ENCODE measurements at places on chromosomes 11 and 22.

DNA sequence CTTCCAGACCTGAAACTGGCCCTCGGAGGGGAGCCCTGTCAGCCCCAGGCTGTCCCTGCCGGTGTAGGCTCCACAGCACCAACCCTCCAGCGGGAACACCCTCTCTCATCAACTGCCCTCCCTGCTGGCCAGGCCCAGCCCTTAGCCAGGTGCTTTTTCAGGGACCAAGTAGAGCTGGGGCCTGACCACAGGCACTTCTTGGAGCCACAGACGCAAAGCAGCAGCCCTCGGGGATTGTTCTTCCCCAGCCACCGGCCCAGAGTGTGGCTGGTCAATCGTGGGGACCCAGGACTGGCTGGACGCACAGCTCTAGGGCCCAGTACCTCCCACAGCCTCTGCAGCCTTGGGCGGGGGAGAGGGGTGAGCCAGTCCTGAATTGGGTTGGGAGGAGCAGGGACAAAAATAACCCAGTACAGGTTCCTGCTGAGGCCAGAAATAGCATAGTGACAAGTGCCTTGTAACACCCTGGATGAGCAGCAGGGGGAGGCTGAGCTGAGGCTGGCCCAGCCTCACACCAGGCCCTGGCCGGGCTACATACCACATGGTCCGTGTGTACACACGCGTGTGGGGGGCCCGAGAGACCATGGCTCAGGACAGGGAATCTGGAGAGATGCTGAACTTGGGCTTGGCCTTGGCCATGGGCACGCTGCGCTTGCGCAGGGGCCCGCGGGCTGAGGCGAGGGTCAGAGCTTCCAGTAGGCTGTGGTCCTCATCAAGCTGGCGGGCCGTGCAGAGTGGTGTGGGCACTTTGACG is 2.0 kb downstream of the KCNJ11 start:
- DNase-seq, result no peak

DNA sequence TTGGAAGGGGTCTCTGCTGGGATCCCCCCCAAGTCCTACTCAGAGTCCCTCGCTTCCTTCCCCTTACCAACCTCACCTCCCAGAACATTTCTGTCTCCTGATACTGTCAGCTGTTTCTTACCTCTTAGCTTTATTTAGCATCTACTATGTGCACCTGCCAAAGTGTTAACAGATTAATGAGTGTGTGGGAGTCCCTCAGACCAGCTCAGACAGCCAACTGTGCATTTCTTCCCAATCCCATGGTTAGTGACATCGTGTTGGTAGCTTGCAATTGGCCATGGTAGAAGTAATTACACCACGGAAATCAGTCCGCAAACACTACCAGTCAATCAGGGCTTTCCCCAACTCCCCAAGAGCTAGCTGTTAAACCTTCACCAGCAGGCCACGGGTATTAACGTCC is 150.6 kb downstream of the DSCAML1 start:
- no peak for DNase-seq

GRCh38 chr11:75717608-75718418 is at the start of gene MOGAT2:
MOGAT2 (plus strand) TSS chr11:75717838; CDS start chr11:75717889, 51 bp downstream.
- no peak for DNase-seq

- no peak for DNase-seq
Observed at GRCh38 chr11:44632466-44633123, 67.1 kb downstream of the CD82 start.

DNA sequence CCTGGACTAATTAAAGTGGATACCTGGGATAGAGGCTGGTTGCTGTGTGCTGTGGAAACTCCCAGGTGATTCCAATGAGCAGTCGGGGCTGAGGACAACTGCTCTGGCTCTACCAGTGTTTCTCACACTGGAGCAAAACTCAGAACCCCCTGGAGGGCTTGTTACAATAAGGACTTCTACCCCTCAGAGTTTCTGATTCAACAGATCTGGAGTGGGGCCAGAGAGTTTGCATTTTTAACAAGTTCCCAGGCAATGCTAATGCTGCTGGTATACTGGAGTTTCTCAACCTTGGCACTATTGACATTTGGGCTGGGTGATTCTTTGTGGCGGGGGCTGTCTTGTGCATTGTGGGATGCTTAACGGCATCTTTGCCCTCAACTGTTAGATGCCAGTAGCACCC is 353.7 kb downstream of the MIAT start:
- DNase-seq, result no peak

DNA sequence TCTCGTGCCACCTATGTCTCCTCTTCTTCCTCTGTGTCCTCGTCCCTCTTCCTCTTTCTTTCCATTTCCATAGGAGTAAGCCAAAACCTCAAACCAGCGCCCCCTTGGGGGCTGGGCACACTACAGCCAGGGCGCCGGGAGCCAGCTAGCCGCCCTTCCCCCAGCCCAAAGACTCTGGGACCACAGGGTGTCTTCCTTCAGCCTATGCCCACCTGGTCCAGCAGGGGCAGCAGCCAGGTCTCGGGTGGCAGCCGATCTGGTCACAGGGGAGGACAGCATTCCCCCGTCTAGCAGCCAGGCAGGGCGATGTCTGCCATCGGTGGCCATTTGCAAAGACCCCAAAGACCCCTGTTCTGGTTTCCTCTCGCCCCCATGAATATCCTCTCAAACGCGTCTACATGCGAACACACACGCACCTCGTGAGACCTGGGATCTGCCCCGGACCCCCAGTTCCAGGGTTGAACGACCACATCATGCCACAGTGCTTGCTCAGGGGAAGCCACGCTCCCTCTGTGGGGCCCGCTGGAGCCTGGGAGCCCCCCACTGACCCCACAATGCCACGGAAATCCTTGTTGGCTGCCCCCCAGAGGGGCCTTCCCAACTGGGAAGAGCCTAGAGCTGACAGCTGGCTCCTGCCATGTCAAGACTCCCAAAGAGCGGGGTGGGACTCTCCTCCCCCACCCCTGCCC is 546.0 kb upstream of the CCDC179 start:
- DNase-seq, result no peak

DNA sequence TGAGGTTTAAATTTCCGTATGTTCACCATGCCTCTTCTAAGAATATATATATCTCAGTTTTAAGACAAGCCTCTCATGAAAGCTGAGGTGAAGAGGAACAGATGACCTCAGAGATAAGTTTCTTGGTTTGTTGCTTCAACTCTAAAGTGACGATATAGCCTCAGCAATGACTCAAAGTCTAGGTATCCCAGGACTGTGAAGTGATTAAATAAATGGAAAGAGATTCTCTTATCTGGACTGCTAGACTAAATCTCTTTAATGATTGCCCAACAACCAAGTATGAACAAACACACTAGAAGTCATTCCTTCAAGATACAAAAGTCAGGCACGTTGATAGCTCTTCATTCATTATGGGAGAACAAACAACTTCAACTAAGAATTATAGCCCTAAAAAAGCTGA is 15.3 kb downstream of the CADM1 start:
- DNase-seq, result no peak

DNA sequence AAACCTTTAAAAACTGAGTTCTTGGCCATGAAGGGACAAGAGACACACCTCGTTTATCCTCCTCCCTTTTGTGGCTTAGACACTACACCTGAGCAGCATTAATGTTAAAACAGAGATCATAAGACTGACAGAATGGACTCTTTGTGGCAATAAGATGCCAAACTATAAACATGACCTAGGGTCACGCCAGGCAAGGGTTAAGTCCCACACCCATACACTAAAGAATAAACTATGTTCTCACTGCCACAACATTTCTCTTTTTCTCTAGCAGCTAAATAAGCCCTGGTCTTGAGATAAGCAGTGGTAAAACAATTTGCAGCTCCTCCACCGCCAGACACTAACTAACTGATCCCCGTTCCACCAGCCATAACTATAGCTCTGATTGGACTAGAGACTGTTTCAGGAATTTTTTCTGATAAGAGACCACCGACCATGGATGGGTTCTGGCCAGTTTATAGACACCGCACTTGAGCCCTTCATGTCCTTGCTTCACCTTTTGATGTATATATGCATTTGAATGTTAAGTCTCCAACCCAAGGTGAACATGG is 4.9 kb upstream of the SLCO2B1 start:
- DNase-seq, result no peak

GRCh38 chr11:57647372-57647771 is 2.3 kb downstream of the YPEL4 start:
- no peak for DNase-seq

DNA sequence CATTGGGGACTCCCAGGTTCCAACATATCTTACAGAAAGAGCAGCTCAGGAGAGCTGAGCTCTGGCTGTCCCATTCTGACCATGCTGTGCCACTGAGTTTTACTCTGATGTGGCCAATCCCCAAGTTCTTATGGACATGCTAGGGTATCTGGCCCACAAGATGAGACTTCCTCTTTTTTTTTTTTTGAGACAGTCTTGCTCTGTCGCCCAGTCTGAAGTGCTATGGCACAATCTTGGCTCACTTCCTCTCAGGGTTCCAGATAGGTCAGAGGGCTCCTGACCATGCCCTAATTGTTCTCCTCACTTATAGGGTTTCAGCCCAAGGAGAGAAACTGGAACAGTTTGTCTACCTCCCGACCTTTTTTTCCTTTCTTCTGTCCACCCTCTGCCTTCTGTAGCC is 152.3 kb upstream of the CCDC90B start:
- DNase-seq, result no peak

GRCh38 chr11:20489948-20490347 is 102.4 kb downstream of the PRMT3 start:
- no peak for DNase-seq

GRCh38 chr22:48675830-48676145 is 1151.9 kb downstream of the BRD1 start:
- DNase-seq, result no peak

- DNase-seq, result no peak
Observed at GRCh38 chr22:31895411-31896123, 48.8 kb upstream of the YWHAH start.

GRCh38 chr11:2205981-2206690 is 34.5 kb upstream of the TH start:
- no peak for DNase-seq

DNA sequence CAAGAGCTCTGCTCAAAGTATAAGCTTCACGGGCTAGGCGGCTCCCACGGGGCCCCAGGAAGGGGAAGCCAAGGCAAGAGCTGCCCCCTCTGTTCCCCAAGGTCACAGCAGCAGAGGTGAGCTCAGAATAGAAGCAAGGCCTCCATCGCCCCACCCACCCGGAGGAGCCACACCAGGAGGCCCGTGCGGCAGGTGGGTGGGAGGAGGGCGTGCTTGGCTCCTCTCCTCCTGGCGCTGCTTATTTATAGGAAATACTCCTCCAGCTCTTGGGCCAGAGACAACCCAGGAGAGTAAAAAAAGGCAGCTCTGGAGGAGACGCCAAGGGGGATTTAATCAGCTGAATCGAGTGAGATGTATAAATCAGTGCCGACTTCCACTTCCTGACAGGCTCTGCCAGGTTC is 87.8 kb downstream of the FEZ1 start:
- no peak for DNase-seq

DNA sequence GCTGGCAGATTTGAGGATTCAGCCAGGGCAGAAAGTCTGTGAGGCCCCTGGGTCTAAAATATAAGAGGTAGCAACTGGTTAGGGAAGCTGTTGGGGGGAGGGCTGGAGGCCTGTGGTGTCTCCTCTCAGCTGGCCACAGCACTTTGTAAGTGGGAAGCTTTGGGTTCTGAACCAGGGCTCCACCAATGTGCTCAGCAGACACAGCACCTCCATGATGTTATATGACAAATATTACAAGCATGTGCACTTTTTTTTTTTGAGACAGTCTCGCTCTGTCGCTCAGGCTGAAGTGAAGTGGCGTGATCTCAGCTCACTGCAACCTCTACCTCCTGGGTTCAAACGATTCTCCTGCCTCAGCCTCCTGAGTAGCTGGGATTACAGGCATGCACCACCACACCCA is 8.0 kb downstream of the ARHGAP1 start:
- DNase-seq, result no peak

DNA sequence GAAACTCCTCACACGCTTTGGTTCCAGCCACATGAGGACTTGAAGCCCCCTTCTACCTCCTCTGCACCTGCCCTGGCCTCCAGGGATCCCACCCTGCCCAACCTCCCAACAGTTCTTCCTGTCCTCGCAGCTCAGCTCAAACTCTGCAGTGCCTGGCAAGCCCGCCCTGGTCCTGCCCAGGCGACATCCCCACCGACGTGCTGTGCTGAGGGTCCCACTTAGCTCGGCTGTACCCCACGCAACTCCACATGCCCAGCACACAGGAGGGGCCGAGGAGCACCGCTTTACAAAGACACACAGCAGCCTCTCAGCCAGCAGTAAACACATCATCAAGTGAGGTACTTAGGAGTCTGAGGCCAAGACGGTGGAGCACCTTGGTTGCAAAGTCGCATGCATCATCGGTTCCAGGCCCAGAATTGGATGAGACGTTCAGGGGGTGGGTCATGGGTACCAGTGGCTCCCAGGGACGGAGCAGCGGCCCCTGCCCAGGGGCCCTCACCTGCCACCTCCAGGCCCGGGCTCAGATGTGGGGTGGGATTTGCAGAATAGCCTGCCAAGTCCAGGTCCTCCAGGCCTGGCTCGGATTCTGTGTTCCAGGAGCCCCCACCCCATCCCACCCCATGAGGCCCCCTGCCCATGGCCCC is 72.6 kb downstream of the CELSR1 start:
- no peak for DNase-seq

DNA sequence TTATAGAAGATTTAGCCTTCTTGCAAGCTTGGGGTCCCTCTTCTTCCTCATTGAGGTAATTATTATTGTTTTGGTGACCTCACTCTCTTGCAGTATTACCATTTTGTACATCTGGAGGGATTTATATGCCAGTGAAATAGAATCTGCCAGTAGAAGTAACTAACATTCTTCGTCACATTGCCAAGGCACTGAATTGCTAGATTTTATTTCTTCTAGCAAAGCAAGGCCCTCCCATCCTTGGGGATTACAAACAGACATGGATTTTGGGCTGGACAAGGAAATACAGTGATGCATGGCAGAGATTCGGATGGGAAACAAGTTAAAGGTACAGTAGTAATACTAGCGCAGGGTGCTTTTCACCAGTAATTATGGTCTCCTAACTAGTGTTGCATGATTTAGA is 7.8 kb downstream of the ADAMTS15 start:
- DNase-seq, result no peak

DNA sequence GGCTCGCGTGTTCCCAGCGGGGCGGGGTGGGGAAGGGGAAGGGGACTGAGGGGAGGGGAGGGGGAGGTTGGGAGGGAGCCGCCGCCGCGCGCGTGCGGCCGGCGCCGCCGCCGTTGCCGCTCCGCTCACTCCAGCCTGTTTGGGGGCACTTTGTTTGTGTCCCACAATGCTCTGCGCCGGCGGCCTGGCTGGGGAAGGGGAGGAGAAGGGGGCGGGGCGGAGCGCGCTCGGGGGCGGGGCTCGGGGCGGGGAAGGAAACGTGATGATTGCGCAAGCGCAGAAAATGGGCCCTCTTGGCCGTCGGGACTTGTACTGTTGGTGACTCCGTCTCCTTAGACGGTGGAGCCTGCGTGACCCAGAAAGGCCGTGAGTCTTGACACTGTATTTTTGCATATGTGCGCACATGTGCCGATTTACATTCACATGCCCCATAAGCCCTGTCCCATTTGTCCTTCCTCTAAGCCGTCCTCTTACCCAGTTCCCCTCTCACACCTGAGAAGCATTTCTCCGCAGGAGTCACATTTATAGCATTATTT is at the start of gene ZBTB44:
Gene ZBTB44, minus strand, starts transcription at position 168 of the 536 bp plus-strand sequence. CDS start 53,044 bp downstream, outside the sequence.
- DNase-seq, result peak; percentile 84

DNA sequence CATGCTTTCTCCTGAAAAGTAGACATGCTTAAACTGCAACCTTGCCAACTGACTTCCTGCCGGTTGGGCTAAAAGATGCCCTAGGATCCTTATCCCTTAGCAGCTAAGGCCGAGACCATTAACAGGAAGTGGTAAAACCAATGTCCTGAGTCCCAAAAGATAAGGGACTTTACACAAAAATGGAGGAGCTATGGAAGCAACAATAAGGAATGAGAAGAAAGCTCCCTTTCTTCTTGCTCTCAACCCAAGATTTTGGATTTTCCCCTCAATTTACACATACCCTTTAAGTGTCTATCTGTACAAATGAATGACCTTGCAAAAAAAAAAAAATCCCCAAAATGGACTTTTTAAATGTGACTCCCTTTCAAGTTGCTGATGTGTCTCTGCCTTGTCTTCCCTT is 11.1 kb downstream of the MRPL17 start:
- DNase-seq, result no peak

All from stimulated activated CD8-positive, alpha-beta memory T cell treated with anti-CD3 and anti-CD28 coated beads, Interleukin-7, amount 100 ng/mL, for 4 hours (primary cell).